Cardiac ventricle fibroblast (primary cell): ENCODE measurements at places on chromosomes 16 and 17. TPM values are rescaled to one million over a fixed set of nuclear protein-coding genes. Genes with fewer than 3 reads are reported as not detected.

The TMEM92 gene
- total RNA-seq, result not detected in 2 replicates

The TNS4 gene
- under 0.01 and 0.06 TPM in 2 replicates for total RNA-seq

The ERN2 gene
- total RNA-seq, result 0.20 TPM in 1 of 2 replicates, not detected in the other

The ADORA2B gene
- 37.8 and 39.8 TPM in 2 replicates for total RNA-seq

The SLC52A1 gene
- not detected in 2 replicates for total RNA-seq

The VASN gene
- total RNA-seq, result 96.0 and 96.3 TPM in 2 replicates

The MYL4 gene
- total RNA-seq, result 0.37 TPM in 1 of 2 replicates, not detected in the other

The EME1 gene
- total RNA-seq, result 0.20 and 0.94 TPM in 2 replicates

The ASPHD1 gene
- 7.2 and 11.4 TPM in 2 replicates for total RNA-seq

The COQ7 gene
- total RNA-seq, result 9.1 and 16.4 TPM in 2 replicates

The SALL1 gene
- 1.4 and 1.5 TPM in 2 replicates for total RNA-seq

The IGSF6 gene
- total RNA-seq, result not detected in 2 replicates

The TEX19 gene
- not detected in 2 replicates for total RNA-seq
